Activated CD8-positive, alpha-beta memory T cell treated with anti-CD3 and anti-CD28 coated beads, Interleukin-2, amount 50 U/mL, for 48 hours (primary cell): ENCODE measurements at places on chromosomes 1 and 21.

- DNase-seq: no peak
These were observed 28.5 kb downstream of the LRRC8B start for GRCh38 chr1:89553157-89553556.

DNA sequence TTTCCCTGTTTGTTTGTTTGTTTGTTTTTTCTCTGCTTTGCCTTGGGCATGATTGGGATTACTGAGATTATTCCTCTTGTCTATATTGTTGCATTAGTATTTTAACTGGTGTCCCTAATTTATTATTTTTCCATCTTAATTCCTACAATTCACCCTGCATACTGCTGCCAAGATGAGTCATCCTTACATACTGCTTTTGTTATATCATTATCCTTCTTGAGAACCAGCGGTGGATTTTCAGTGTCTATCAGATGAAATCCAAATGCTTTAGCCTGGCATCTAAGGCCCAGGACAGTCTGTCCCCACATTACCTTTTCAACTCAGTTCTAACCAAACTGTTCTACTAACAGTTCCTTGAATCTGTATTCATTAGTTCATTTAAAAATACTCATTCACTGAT, 101.7 kb downstream of the OLFML2B start:
- no peak for DNase-seq

DNA sequence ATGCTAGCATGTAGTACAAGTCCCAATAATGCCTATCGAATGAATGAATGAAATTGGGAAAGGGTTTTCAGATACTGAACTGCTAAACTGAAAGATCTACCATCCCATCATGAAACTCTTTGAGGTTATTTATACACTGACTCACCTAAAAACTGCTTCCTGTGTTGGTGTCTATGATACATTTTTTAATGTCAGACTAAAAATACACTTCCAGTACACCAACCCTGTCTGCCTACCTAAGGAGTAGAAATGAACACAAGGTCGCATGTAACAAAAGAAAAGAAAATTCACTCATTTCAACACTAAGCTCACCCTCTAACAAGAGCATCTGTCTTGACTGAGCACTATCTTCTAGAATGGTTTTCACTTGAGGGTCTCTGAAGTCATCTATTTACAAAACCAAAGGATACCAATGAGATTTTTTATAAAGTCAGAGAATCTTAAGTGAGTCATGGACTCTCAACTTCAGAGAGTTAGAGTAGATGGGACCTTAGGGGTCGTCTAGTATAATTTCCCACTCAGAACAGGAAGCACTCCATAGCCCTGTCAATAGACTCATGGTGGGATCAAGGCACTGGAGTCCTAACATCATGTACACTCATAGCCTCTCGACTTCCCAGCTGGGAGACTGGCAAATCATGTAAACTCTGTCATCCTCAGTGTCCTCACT, 53.4 kb downstream of the WLS start:
- DNase-seq: no peak

- no peak for DNase-seq
These were observed 23.6 kb upstream of the CBR3 start for GRCh38 chr21:36111238-36111637.

DNA sequence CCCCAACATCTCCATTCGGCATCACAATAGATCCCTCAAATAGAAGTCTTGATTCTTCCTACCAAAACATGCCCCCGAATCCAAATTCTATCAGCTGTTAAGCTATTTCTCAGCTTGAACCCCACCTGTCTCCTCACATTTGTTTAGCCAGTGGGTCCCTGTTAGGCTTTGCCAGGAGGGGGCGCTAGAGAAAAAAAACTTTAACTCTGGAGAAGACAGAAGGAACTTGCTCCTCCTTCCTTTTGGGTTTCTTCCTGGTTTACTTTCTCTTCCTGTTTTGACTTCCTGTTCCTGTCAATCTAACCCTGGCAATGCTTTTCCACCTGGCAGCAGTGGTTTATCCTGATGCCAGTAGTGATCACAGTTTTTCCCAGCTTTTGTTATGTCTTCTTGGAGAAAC, 95.6 kb upstream of the KCNK1 start:
- peak; percentile 66 for DNase-seq

GRCh38 chr21:34933609-34934335, 115.3 kb downstream of the RUNX1 start:
- peak; percentile 62 for DNase-seq
